ENCODE measurements at places on chromosomes 1 and 21.

- DNase-seq, result no peak
Measured at GRCh38 chr1:83805921-83806320, 193.0 kb downstream of the TTLL7 start.

DNA sequence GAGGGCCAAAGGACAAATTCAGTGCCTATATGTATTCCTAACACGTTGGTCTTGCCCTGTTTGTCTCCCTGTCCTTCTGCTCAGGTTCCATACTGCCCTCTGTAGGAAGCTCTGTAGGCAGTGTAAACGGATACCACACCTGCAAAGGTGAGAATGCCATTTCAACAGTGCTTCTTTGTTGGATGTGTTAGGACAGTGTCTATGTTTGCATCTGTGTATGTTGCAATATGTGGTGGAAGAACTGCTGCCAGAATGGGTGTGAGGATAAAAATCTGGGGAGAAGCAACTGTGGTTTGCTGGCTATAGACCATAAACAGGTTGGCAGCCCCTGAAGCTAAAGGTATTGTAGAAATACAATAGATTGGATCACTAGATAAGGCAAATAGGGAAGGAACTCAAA, 113.1 kb upstream of the BMP8A start:
- DNase-seq, result no peak

DNA sequence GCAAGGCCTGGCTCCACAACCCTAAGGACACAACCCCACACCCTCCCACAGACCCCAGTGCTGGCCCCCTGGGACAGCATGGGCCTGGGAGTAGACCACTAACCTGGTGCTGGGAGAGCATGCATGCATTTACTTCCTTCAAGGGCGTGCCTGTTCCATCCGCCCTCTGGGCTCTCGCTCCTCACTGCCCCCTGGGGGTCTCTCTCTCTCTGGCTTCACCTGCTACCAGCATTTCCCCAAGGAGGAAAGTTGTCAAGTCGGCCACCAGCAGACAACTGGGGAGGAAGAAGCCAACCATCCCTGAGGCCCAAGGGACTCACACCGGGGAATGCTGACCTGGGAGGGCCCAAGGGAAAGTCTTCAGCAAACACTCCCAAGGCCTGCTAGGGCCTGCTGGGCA, 6.5 kb downstream of the LRP8 start:
- no peak for DNase-seq

DNA sequence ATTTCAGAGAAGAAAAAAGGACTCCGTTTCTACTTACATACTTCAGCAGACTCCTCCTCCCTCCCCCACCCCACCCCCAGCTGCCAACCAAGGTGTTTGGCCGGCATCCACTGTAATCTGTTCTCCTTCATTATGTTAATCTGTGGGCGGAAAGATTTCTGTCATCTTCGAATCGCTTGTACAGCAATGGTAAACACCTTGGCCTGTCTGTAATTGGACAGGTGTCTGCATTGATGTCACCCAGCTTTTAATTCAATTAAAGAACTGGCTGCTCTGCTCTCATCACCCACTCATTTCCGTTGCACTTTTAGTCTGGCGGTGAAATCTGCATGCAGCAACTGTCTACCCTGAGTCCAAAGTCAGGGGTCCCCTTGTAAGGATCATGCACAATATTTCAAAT, 368.6 kb downstream of the USH2A start:
- no peak for DNase-seq

DNA sequence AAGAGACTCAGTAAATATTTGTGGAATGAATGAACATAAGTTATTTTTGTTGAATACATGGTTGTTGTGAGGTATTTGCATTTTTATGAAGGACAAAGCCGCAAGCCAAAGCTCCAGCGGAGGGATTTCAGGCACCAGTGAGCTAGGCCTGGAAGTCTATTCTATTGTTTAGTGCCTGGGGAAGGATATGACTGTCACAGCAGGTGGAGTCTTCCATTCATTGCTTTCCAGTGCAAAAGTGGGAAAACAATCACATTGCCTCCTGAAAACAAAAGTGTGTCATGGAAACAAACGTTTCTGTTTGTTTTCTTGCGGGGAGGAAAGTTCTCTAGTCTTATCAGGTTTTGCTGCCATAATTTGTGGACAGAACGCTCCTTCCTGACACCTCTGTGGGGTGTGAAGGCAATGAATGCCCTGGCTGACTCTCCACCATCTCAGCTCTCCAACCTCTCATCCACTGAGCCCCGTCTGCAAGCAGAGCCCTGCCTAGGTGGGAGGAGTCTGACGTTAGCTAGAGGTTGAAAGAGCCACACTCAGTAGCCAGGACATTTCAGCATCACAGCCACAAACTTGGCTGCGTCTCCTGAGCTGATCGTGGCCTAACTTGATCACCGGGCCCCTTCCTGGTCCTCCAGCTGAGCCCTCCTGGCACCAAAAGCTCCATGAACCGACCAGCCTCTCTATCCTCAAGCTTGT, 739.1 kb downstream of the MATN1 start:
- no peak for DNase-seq

DNA sequence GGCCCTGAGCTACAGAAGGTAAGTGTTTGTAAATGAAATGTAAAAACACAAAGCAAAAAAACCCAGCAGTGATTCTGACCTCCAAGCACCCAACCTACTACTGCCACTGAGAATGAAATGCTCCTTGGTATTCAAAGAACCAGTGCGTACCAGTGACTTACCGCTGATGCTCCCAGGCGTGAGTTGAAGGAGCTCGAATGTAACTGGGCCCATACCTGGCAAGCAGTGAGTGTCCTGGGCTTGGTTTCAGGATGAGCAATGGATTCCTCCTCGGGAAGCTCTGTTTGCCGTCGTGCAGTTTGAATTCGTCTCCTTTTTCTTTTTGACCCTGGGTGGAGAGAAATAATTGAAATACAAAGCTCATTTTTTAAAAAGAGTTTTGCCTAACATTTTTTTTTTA, 121.9 kb downstream of the ATG4C start:
- DNase-seq, result no peak

- no peak for DNase-seq
Measured at GRCh38 chr1:230842801-230843200, 25.5 kb downstream of the C1orf198 start.

DNA sequence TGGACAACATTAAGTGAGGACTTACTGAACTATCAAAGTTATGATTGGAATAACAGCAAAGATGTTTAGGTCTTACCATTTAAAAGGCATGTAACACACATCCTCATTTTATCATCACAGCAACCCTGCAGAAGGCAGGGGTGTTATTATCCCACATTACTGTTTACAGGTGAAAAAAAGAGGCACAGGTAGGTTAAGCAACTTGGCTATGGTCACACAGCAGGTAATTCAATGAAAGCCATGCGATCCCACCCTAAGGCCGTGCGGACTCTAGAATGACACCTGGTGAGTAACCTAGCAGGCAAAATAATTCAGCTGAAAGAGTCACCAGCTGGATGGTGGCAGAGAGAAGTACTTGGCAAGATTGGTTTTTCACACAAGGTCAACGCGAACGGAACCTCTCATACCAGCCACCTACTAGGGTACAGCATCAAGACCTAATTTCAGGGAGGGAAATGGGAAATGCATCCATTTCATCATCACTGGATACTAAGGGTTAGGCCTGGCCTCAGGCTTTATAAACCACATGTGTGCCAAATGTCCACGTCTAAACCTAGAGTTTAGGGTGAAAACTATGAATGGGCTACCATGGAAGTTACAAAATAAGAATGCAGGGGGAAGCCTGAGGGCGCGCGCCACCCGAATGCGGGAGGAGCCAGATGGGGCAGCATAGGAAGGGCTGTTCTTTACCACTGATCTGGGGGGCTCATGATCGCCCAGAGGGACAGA, 85.3 kb downstream of the SLC66A1 start:
- DNase-seq, result no peak

DNA sequence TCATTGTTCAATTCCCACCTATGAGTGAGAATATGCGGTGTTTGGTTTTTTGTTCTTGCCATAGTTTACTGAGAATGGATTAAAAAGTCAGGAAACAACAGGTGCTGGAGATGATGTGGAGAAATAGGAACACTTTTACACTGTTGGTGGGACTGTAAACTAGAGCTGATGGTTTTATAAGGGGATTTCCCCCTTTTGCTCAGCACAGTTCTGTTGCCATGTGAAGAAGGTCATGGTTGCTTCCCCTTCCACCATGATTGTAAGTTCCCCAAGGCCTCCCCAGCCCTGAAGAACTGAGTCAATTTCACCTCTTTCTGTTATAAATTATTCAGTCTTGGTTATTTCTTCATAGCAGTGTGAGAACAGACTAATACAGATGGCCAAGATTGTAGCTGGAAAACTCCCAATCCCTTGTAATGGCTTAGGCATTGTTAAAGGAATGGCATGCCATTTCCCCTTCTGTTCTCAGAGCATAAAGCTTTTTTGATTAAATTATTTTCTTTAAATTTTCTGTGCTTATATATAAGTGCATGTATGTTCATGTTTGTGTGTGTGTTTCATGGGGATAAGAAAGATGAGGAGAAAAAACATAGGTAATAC, 144.8 kb downstream of the BACH1 start:
- DNase-seq, result peak; percentile 36

DNA sequence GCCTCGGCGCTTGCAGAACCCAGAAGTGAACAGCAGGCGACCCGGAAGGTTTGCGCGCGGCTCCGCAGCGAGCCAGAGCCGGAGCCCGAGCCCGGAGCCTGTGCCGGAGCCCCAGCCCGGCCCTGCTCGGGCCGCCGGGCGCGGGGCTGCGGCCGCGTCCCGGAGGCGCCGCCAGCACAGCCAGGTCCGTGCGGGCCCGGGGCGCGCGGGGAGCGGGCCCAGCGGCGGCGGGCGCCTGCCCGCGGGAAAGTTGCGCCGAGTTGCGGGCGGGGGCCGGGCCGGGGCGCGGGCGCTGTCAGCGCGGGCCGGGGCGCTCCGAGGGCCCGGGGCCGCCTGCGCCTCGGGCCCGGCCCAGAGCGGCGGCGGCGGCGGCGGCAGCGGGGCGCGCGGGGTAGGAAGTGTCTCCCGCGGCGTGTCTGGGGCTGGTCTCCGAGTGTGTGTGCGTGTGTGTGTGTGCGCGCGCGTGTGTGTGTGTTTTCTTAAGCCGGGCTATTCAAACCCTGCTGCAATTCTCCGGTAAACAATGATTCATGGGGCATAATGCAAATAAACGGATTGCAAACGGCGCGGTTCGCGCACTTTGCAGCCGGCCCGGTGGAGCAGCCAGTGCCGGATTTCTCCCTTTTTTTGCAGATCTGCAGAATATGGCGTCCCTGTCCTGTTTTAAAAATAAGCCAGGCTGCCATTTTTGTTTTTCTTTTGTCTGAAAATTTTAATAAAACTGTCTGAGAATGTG, at the start of gene ZNF362:
TSS of gene ZNF362 (plus strand) at position 22 of the 736 bp plus-strand sequence. CDS start 14,083 bp downstream, outside the sequence.
- peak; percentile 73 for DNase-seq

- no peak for DNase-seq
Measured at GRCh38 chr1:100392756-100393155, 40.5 kb downstream of the CDC14A start.

DNA sequence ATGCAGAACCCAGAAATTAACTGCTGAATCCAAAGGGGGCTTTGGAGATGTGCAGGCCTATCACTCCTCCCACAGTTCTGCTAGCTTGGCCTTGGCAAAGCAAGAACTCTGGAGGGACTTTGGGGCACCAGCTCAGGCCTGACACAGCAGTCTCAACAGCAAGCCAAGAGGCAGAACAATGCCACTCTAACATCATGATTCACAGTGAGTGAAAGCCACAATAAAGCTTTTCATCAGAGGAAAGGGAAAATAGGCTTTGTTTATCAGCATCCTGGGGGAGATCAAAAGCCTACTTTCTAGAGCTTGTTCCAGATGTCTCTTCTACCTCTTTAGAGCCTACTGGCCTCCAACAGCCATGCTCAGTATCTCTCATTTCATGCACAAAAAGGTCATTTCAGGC, 283.4 kb downstream of the KCNH1 start:
- no peak for DNase-seq

DNA sequence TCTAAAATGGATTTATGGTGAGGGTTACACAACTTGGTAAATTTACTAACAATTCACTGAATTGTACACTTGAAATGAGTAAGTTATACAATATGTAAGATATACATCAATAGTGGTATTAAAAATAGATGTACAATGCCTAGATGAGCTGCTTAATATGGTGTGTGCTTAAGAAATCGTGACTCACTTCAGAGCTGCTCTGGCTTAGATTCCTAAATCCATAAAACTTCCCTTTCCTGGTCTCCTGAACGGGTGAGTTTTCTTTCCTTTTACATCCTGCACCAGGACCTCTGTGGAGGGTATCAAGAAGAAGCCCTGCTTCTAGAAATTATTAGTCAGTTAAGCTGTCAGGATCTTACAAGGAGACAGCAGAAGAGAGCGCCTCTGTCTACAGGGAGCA, 30.4 kb downstream of the H3-3A start:
- DNase-seq, result peak; percentile 64

- DNase-seq, result peak; percentile 46
Measured at GRCh38 chr1:182080955-182081582, 19.6 kb upstream of the ZNF648 start.

- DNase-seq, result no peak
Measured at GRCh38 chr1:209767096-209767495, 11.2 kb downstream of the TRAF3IP3 start.

DNA sequence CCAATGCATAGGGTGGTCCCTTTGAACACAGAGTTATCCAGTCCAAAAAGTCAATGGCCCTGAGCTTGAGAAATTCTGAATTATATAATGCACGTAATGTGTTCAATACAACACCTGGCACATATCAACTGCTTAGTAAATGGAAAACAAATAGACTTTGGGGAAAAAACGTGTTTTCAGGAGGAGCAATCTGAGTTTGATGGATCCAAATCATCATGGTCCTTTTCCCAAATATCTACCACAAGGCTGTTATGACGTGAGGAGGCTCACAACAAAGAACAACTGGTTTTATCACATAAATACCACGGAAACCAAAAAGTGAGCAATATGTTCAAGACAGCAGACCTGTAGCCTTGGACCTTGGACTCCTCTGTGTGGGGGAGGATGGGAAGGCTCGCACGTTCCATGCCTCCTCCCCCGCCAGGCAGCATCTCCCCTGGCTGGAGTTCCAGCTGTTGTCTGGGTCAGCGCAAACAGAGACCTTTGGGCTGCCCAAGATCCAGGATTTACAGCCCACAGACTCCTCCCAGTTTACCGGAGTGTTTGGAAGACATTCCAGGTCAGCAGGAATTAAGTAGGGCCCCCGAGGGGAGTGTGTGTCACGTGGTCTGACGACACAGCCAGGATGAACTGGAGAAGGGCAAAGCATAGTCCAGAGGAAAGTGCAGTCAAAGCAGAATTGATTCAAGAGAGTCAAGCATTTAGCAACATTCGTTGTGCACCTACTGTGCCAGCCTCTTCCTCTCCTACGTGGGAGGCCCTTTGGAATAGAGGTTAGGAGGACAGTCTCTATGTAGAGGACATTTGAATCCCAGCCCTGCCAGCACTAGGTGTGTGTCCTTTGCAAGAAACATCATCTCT, 32.2 kb upstream of the MED18 start:
- peak; percentile 82 for DNase-seq

GRCh38 chr1:156012051-156012817, 8.5 kb downstream of the SSR2 start:
- no peak for DNase-seq

DNA sequence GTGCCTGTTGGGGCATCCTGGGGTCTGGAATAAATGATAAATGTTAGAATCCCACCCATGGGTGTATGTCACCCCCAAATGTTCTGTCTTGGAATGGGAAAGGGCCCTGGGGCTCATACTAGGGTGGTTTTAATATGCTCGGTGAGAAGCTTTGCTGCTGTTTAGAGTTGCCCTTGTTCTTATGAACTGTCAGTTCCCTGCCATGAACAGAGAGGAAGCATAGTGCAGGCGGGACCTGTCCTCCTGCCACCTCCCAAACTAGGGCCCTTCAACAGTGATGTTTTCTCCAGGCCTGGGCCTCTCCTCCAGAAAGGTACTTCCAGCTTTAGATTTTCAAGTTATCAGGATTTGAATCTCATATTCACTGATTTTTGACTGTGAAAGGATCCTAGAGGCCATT, 80.7 kb upstream of the COA6 start:
- no peak for DNase-seq

Measured in fibroblast of pulmonary artery (primary cell).